ENCODE measurements at places on chromosomes 1 and 21.

DNA sequence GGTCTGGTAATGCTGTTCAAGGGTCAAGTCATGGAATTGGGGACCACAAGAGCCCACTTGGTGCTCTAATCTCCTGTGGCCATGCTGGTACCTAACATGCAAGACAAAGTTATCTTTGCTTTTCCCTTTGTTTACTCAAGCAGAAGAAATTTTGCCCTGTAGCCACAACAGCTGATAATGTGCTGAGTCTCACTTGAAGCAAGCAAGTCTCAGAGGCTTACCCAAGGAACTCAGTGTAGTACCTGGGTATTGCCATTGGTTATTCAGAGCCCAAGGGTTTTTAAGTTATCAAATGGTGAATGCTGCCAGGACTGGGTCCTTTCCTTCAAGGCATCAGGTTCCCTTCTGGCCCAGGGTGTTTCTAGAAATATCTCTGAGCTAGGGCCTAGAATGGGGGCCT is 198.9 kb upstream of the RNPC3 start:
- no peak for DNase-seq

GRCh38 chr1:27931759-27932158 is 3.0 kb upstream of the SMPDL3B start:
- DNase-seq = no peak

DNA sequence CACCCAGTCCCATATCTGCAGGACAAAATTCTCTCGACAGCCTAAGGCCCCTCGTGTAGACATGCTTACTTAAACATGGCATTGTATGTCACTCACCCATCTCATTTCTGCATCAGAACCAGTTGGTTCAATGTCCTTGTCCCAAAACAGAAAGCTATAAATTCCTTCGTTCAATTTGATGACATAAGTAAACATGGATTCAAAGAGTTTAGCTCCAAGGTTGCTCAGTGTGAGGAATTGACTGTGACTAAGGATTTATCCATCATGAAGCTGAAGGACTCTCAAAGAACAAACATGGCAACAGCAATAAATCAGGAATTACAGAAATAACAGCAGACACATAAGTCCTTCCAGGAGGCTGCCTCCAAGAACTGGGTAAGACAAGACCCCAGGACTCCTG is 237.2 kb downstream of the TOMM20 start:
- no peak for DNase-seq

DNA sequence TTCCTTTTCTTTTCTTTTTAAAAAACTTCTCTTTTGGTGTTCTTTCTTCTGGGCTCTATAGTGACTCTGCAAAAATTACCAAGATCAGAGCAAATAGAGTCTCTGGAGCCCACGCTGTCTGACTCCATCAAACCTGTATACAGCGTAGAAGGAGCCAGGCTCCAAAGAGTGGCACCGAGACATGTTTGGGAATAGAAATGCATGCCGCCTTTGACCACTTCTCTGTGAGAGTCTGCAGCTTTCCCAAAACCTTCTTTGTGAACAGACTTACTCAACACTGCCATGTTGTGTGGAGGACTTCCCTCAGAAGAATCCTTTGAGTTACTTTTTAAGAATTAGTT is 55.3 kb downstream of the GORAB start:
- DNase-seq = no peak

- DNase-seq = no peak
Measured at GRCh38 chr21:44335266-44336059, 3.7 kb downstream of the CFAP410 start.
